ENCODE measurements at places on chromosomes 2 and 18.

- DNase-seq, result no peak
These were observed 17.3 kb downstream of the NCK2 start for GRCh38 chr2:105761931-105762515.

DNA sequence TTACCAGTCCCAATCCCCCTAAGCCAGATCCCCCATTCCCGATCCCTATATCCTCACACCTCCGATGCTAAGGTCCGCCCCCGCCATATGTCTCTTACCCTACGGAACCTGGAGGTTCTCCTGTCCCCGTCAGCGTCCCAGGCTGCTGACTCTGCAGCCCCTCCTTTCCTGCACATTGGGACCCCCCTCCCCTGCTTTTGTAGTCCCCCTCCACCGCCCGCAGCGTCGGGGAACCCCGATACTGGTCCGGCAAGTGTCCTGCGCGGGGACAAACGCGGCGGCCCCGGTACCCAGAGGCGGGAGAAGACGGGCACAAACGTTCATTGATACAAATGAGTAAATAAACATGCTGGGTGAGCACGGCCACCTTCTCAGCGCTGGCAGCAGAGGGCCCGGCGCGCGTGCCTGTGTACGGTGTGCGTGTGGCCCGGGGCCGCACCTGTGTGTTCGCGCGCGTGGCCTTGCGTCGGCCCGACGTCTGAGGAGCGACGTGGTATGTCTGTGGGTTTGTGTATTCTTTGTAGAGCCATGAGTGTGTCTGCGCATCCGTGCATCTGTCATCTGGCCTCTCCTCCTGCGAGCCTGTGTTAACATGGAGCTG is 2.0 kb upstream of the CYP26B1 start:
- no peak for DNase-seq

DNA sequence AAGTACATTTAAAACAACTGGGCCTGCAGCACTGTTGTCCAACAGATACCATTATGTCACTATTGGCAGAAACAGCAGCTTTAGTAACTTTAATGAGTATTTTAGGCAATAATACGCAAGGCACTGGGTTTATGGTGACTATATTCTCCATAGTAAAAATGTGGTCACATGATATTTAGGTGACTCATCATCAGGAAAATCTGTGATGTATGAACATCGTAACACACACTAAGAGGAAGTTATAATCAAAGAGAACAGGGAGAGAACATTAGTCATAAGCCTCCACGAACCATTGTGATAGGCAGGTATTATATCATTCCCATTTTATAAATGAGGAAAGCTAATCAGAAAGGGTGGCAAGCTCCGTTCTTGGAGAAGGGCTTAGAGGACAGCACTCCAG is 36.9 kb downstream of the RAPH1 start:
- no peak for DNase-seq

GRCh38 chr2:48912110-48912509 is 156.6 kb upstream of the LHCGR start:
- DNase-seq, result no peak

DNA sequence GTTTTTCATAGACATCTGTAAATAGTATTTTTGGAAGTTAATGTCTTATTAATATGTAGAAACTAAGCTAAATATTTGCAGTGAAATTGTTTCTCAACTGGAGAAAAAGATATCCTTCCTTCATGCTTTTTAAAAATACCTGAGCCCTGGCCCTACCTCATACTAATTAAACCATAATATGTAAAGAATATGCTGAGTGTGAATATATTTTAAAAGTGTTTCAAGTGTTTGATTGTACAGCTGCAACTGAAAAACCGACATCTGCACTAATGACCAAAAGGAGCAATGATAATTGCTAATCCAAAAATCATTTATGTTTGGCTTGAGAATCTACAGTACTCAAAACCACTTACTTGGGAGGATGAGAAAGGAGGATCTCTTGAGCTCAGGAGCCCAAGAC is 156.7 kb downstream of the MBD5 start:
- DNase-seq, result no peak

DNA sequence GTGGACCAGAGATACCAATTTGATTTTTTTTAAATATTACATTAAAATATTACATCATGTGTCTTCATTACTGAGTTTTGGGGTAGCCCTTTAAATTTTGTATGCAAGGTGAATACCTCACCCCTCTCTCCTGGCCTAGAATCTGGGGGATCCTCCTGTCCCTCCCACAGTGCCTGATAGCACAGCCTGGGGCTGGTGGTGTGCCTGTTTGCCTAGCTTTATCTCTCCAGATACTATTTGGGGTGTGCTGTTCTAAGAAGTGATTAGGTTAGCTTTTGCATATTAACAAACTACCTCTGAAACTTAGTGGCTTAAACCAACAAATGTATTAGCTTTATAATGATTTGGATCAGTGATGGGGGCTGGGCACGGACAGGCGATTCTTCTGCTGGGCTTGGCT is 20.7 kb upstream of the B3GNT7 start:
- no peak for DNase-seq
